Stimulated activated CD4-positive, alpha-beta T cell treated with anti-CD3 and anti-CD28 coated beads, TNF-alpha, amount 100 ng/mL, for 4 hours (primary cell): ENCODE measurements at places on chromosomes 11 and 22.

DNA sequence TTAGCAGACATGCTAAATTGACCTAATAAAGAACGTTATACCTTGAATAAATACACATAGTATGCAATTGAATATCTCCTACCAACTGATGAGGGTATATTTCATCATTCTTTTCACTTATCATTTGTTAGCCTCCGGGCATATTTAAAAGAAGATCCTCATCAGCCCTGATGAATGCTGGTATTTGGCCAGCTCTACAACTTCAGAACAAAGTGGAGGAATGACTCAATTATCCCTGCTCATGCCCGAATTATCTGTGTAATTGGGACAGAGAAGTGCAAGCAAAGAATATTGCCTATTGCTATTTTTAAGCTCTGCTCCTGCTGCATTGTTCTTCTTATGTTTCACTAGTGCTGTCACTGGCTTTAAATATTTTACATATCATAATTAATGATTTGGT lies 622.1 kb downstream of the METTL15 start:
- no peak for DNase-seq

GRCh38 chr11:119031912-119032280 lies 1.2 kb upstream of the SLC37A4 start:
- no peak for DNase-seq

DNA sequence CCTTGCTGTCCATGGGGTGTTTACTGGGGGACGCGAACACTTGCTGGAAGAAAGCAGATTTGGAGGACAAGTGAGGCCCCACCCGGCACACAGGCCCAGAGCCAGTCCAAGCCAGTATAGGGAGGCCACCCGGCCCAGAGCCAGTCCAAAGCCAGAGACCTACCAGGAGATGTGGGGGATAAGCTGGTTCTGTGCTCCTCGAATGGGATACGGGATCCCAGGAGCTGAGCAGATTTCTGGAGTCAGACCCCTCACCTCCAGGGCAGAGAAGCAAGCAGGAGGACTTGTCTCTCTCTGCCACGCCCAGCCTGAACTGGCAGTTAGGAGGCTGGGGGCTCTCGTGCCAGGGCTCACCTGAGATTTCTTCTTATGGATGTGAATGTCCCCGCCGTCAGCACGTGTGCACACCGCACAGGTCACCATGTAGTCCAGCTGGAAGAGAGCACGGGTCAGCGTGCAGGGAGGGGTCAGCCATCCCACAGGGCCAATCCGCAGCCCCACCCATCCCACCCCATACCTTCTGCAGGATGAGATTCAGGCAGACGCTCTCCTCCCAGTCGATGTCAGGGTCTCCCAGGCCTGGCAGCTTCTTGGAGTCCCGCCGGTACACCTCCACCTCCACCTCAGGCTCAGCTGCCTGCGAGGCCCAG lies 35.3 kb downstream of the KIAA0930 start:
- DNase-seq, result no peak

DNA sequence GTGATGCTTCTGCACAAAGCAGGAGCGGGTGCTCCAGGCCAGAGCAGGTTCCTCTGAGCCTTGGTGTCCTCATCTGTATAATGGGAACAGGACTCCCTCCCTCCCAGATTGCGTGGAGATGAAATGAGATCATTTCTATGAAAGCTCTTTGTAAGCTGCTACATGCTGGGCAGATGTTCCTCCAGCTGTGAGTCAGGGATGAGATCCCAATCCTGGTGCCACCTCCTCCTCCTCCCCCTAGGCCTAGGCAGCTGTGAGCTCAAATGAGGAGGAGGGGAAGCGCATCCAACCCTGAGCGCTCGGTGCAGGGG lies 7.0 kb upstream of the CABP2 start:
- no peak for DNase-seq

GRCh38 chr11:19679952-19680828 lies 32.4 kb upstream of the NAV2 start:
- no peak for DNase-seq

GRCh38 chr11:117583063-117583801 lies 213.8 kb downstream of the DSCAML1 start:
- DNase-seq, result no peak

DNA sequence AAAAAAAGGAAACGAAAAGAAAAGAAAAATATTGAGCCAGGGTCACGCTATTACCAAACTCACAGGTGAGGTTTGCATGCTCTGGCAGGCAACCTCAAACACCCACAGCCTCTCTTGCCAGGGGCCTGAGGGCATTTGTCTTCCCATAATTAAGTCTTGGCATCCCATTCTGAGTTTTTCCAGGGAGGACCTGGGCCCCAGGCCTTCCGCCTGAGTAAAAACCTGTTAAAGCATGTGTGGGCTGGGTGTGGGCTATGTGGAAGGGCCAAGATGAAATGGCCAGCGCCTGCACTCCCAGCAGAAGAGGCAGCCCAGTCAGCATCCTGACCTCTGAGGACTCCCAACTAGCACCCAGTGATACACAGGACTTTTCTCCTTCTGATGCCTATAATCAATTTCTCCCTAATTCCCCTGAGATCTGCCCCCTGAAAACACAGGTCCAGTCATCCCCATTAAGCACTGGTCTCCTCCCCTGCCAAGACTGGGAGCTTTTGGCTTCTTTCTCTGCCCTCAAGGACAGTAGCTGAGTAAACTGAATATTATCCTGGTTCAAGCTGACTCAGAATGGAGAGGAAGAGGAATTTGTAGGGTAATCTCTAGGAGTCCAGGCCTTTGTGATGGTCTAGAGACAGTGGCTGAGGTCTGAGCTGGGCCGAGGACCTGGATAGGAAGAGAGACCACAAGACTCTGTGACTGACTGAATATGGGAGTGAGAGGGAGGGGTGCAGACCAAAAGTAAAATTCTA lies 35.6 kb upstream of the ACER3 start:
- DNase-seq, result no peak

- no peak for DNase-seq
These were observed 23.9 kb upstream of the SWAP70 start for GRCh38 chr11:9639985-9640384.

GRCh38 chr11:20163783-20164481 lies 3.7 kb upstream of the DBX1 start:
- no peak for DNase-seq

DNA sequence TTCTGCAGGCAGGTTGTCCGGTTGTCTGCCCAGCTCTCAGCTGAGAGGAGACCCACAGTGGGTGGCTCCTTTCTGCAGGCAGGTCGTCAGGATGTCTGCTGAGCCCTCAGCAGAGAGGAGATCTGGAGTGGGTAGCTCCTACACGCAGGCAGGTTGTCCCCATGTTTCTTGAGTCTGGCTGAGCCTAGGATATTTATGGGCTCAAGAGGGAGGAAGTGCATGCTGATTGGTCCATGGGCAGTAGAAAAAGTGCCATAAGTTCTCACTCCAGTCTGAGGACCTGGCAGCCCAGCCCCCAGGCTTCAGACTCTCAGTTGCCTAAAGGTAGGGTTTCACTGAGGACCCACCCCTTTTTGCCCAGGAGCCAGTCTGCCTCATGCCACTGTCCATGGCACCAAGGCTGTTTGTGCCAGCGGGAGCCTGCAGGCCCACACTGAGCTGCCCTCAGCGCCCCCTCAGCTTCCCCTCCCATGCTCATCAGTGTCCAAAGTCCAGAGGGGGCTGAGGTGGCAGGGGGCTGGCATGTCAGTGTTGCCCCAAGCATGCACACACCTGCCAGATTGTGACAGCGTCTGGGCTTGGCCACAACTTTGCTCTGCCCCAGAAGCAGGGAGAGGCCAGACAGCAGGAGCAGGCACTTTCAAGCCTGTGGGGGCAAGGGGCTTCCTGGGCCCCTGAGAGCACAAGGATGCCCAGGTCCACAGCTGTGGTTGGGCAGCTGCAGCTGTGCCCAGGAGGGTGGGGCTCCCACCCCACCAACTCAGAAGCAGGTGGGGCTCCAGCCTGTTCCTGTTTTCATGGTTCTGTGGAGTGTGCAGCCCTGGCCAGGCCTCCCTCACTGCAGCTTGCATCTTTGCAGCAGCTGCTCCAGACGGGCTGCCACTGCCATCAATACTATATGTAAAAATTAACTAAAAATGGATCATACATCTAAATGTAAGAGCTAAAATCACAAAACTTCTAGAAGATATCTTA lies 3.8 kb upstream of the RNF141 start:
- DNase-seq, result no peak

- DNase-seq, result no peak
These were observed 503.2 kb upstream of the B3GAT1 start for GRCh38 chr11:134915212-134915611.

GRCh38 chr11:120339394-120339890 lies 3.2 kb downstream of the ARHGEF12 start:
- no peak for DNase-seq

GRCh38 chr11:103929170-103929903 lies 107.1 kb upstream of the DDI1 start:
- DNase-seq, result no peak

GRCh38 chr22:18970176-18970947 lies 34.3 kb upstream of the PRODH start:
- DNase-seq, result no peak

DNA sequence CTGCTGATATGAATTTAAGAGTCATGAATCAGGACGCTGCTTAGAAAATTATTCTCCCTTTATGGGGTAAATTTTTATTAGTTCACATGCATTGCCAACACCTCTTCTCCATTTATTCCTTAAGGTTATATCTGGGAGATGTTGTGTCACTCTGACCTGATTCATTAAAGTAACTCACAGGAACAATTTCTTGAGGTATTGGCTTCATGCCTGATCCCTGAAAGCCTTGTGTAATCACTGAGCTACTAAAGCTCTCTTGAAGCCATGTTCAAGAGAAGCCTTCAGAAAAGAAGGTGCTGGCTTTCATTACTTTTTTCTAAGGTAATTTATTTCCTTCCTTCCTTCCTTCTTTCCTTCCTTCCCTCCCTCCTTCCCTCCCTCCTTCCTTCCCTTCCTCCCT lies 420.6 kb downstream of the RAB38 start:
- no peak for DNase-seq

- DNase-seq, result no peak
These were observed 2.5 kb upstream of the TPP1 start for GRCh38 chr11:6621711-6622211.

- DNase-seq, result no peak
These were observed 11.1 kb upstream of the PAMR1 start for GRCh38 chr11:35536470-35536869.

GRCh38 chr11:64035576-64035975 lies at the start of gene FLRT1:
Gene FLRT1 (plus strand): TSS chr11:64035931. CDS start chr11:64116268, 80,337 bp downstream.
- DNase-seq, result no peak

GRCh38 chr11:14537134-14537599 lies 17.0 kb upstream of the PSMA1 start:
- peak; percentile 9 for DNase-seq

DNA sequence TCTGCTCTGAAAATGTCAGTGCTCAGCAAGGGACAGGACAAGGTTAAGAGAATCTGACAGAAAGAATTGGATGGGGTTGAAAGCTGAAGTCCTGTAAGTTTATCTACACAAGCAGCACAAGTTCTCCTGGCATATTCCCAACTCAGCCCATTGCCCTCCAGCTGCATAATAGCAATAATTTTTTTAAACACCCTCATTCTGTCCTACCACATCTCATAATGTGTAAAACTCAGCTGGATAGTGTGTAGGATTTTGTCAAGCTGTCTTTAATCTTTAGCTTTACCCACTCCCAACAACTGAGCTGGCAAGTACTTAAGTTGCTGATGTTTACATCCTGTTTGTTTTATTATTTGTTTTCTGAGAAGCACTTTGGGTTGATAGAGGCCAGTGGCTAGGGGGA lies 158.9 kb downstream of the CADM1 start:
- DNase-seq, result no peak

- no peak for DNase-seq
These were observed 1.9 kb upstream of the CYB5R3 start for GRCh38 chr22:42651134-42651533.
